ENCODE measurements at places on chromosomes 1 and 21.
A peak's percentile ranks its signal among the peaks of the same experiment; 100 is the strongest.

DNA sequence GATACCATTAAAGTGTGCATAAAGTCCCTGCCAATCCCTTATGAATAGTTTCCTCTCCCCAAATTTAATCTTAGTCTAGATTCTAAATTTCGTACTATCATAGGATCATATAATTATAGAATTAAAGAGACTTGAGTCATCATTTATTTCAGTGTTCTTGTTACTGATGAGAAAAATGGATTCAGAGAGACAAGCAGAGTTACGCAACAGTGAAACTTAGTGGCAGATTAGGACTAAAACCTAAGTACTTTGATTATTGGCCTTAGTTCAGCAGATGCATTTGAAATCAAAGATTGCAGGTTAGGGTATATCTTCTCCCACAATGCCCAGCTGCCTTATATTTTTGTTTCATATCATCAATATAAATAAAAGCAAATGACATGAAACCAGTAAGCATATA lies 843 bp upstream of the KRTAP19-7 start:
- no peak for DNase-seq

GRCh38 chr1:16164213-16165072 lies 8.6 kb upstream of the EPHA2 start:
- peak; percentile 96 for DNase-seq

- no peak for DNase-seq
These were observed 26.2 kb downstream of the ITPKB start for GRCh38 chr1:226712742-226713419.

DNA sequence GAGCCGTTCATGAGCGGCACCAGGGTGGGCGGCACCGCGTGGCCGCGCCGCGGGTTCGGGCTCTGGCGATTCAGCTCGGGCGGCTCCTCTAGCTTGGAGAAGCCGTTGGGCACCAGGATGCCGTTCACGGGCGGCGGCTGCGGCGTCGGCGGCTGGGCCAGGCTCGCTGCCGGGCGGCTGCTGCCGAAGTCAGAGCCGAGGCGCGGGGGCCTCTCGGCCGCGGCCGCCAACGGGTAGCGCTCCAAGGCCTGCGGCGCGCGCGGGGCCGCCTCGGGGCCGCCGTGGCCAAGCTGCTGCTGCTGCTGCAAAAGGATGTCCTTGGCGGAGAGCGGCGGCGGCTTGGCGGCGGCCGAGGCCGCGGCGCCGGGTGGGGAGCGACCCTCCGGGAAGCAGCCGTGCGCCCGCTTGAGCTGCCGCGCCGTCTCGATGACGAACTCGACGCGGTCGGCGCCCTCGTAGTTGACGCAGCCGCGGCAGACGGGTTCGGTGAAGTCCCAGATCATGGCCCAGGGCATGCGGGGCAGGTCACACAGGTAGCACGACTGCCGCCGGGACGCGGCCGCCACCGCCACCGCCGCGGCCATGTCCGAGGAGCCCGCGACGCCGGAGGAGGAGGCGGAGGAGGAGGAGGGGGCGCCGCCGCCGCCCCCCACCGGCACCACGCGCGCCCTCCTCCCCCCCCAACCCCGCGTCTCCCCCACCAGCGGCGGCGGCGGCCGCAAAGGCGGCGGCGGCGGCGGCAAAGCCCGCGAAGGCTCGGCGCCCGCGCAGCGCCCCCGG lies 877 bp downstream of the IRF2BP2 start:
- DNase-seq: peak; percentile 75

DNA sequence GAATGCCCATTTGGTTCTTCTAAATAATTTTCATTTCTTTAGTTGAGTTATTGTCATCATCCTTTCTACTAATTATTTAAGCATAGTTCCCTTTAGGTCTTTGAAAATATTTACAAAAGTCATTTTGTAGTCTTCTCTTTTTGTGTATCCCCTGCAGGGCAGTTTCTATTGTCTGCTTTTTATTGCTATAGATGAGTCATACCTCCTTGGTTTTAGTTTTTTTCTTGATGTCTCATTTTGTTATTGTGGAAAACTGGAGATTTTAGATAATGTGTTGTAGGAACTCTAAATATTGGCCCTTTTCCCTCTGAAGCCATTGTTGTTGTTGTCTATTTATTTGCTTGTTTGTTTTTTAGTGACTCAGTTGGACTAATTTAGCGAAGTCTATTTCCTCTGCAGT lies 387.9 kb downstream of the NUF2 start:
- no peak for DNase-seq

DNA sequence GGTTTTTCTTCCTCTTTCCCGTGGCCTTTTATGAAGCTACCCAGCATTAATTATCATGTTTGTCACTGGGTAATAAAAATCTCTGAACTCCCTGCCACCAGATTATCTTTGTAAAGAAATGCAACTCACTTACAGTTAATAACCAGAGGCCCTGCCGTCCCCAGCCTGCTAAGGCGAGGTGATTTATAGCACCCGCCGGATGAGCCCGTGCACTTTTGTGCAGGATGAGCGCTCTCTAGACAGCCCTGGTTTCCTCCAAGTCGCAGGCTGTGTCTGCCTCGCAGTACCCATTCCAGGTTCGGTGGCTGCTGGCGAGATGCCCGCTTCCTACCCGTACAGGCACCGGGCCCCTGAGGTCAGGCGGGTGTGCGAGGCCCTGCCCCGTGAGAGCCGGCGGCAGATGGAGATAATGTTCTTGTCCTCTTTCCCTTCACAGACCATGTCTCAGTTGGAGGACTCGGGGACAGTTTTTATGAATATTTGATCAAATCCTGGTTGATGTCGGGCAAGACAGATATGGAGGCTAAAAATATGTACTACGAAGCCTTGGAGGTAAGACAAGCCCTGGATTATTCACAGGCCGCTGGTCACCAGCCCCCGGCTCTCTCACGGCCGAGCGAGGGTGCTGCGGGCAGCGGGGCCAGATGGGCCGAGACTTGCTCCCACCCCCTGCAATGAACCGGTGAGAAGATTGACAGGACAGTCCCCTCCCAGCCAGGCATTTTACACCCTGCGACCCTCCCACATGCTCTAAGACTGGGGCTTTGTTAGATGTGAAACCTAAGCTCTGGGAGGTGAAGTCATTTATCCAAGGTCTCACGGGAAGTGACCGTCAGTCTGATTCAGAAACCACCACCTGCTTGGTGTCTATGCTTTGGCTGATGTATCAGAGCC lies 28.5 kb upstream of the SELENON start:
- DNase-seq: peak; percentile 59

DNA sequence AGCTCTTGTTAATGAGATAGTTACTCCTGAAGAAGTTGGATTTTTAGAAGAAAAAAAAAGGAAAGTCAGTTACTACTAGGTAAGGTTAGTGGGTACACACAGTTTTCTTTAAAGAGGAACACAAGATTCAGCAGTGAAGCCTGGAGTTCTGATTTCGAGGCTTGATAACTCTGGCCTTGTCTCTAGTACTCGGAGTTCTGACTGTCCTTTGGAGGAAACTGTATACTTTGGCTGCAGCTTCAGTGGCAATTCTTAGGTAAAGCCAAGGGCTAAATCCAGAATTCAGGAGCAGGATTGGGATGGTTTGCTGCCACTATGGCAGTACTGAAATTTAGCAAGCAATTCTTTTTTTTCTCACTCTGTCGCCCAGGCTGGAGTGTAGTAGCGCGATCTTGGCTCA lies 9.2 kb downstream of the ACADM start:
- no peak for DNase-seq

GRCh38 chr1:150560576-150561253 lies 11.5 kb downstream of the ADAMTSL4 start:
- DNase-seq: peak; percentile 93

- no peak for DNase-seq
These were observed 4.2 kb downstream of the PLA2G5 start for GRCh38 chr1:20074055-20074724.

DNA sequence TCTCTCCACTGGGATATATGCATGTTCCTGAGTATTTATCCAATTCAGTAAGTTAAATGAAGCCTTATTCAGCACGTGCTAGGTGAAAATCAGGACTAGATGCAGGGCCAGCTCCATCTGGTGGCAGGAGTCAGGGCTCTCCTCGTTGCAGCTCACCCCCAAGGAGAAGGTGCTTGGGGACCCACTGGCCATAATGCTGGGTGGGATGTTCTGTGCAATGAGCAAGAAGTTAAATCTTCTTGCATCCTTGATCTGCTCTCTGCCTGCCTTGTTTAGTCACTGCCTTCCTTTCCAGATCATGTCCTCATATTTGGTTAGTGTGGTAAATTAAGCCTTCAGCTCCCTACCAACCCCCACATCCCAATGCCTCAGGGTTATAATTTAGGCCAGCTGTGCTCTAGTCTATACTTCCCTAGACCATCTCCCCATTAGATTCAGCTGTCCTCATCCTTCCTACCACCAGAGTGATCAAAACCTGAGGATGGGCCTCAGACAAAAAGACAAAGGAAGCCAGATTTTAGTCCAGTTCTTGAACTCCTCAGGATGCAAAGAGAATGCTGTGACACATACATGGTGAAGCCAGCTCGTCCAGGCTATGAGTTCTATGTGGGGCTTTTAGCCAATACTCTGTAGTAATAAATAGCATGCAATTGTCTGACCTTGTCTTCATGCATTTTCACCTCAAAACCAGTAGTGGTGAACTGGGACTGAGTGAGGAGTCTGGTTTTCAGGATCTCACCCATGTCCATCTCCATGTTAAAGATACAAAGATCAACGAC lies 55.9 kb downstream of the SEC16B start:
- DNase-seq: no peak

DNA sequence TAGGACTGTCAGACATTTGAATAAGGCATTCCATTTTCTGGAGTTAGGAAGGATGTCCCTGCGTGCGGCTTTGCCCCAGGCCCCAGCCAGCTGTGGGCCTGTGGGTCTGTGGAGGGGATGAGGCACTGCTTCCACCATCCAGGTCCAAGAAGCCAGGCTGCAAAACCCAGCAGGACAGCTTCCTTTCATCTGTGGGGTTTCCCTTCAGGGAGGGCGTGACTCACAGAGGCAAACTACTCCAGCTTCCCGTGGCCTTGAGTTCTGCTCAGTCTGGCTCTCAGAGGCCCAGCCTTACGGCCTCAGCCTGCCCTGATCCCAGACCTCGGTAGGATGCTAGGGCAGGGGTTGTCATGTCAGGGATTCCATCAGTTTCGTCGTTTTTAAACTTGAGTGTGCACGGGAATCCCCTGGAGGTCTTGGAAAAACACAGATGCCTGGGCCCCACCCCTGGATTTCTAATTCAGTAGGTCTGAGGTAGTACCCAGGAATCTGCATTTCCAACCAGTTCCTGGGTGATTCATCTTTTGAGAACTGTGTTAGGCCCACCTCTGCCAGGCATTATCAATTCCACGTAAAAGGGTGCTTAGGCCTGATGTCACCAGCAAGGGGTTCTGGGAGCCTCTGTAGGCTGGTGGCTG lies 32.3 kb upstream of the TENT5C start:
- peak; percentile 78 for DNase-seq

All from Daoy (cell line).